Adrenal gland (tissue), 19 donors: ENCODE measurements at places on chromosomes 6 and 20. TPM values are rescaled to one million over a fixed set of nuclear protein-coding genes. Genes with fewer than 3 reads are reported as not detected.

DNA sequence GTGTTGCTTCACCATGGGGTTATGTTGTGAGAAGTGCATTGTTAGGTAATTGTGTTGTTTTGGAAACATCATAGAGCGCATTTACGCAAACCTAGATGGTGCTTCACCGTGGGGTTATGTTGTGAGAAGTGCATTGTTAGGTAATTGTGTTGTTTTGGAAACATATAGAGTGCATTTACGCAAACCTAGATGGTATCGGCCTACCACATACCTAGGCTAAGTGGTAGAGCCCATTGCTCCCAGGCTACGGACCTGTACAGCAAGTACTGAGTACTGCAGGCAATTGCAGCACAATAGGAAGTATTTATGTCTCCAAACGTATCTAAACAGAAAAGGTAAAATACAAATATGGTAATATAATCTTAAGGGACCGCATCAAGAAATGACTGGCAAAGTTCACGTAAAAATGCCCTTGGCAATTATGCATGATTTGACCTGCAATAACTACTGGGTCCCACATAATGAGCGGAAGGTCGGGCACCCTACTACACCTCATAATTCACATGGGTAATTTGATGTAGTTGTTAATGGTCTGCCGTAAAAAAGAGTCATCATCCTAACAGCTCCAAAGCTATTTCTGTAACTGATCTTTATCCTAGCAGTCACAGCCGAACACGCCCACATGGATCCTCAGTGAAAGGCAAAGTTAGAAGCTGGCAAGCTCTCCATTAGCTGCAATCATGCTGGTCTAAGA lies 76.0 kb downstream of the RSPH3 start:
- H3K27ac ChIP-seq: no peak overlapping the region
- no peaks in the 10 kb centered on the region for H3K27me3 ChIP-seq
- no peaks in the 10 kb centered on the region for H3K4me1 ChIP-seq
- no peak for DNase-seq
- no peaks in the 10 kb centered on the region for H3K36me3 ChIP-seq
- no peak overlapping the region for H3K4me3 ChIP-seq

DNA sequence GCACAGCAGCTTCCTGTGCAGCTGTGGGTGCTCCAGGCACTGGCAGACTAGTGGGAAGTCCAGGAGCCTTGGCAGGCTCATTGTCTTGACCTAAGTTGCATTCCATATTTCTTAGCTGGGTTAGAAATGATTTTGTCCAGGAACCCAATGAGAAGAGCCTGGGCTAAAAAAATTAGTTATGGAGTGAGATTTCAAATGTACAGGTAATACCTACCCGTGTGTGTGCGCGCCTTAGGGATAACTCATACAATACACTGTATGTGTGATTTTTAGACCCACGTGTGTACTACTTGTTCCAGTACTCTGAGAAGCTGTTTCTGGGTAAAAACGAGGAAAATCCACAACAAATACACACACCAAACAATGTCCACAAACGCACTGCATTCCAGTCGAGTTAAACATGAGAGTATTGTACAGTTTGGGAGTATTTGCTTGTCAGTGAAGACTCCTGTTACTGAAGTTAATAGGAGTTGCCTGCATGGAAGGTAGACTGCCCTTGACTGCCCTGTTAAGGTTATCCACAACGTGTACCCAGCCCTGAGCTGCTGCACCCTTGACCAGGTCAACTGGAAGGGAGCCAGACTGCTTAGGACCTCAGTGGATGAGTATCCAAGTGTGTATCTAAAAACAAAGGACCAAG lies 1.4 kb downstream of the PAQR8 start:
- H3K27me3 ChIP-seq: no peaks in the 10 kb centered on the region
- DNase-seq: no peak
- peak overlapping the region; percentile 88 for H3K4me3 ChIP-seq
- no peaks in the 10 kb centered on the region for H3K36me3 ChIP-seq

Gene STX11
- 14.6 TPM for total RNA-seq

Gene PACRG
- total RNA-seq: 0.84 TPM

DNA sequence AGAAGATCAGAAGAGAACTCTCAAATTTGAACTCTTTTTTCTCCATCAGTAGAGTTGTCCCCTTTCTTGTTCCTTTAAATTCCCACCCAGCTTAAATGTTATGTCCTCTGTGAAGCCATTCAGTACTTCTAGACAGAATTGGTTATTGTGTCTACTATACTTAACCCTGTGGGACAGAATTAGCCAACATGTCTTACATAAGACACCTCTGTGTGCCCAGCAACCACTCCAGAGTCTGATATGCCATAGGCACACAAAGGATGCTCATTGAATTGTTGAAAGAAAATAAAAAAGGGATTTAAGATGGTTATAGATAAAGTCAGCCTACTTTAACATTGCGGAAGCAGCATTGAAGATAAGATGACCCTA lies 77.0 kb upstream of the LTV1 start:
- H3K4me1 ChIP-seq: no peaks in the 10 kb centered on the region
- no peak for DNase-seq
- no peaks in the 10 kb centered on the region for H3K36me3 ChIP-seq

DNA sequence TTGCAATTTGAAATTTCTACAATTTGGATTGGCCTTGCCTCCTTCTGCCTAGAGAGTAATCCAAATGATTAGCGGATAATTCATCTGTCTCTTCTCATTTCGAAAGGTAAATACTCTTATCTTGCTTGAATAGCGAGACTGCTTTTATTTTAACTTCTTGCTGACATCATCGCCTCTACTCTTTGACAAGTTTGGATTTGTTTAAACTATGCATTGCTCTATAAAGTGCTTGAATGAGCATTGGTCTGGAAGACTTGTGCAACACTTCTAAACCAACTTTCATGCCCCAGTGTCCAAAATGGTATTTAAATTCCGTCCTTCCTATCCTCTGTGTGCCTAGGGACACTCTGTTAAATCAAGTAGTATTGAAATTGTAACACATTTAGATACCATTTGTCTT lies 384.1 kb upstream of the SLC35B3 start:
- H3K27me3 ChIP-seq: no peaks in the 10 kb centered on the region
- H3K4me1 ChIP-seq: no peaks in the 10 kb centered on the region

Gene SIGLEC1
- 47.2 TPM for total RNA-seq

- peaks cover 22% of the 10 kb centered on the region for H3K36me3 ChIP-seq
- peak overlapping the region; percentile 13 for H3K27ac ChIP-seq
- peaks cover 21% of the 10 kb centered on the region for H3K4me1 ChIP-seq
- no peaks in the 10 kb centered on the region for H3K27me3 ChIP-seq
Measured at GRCh38 chr6:42627674-42628073, 63.8 kb downstream of the UBR2 start.

GRCh38 chr20:38674092-38674764 lies 50.1 kb upstream of the SLC32A1 start:
- peaks cover 10% of the 10 kb centered on the region for H3K4me1 ChIP-seq
- no peak overlapping the region for H3K4me3 ChIP-seq

GRCh38 chr6:92125681-92126080 lies 1293.7 kb downstream of the EPHA7 start:
- DNase-seq: no peak
- H3K36me3 ChIP-seq: no peaks in the 10 kb centered on the region
- H3K27ac ChIP-seq: no peak overlapping the region
- no peak overlapping the region for H3K4me3 ChIP-seq
